ENCODE measurements at places on chromosomes 4 and X. TPM values are rescaled to one million over a fixed set of nuclear protein-coding genes. Genes with fewer than 3 reads are reported as not detected.

The SFRP2 gene
- not detected for total RNA-seq

The CT83 gene
- not detected for total RNA-seq

The PPP4R3C gene
- total RNA-seq = not detected

The PAGE4 gene
- not detected for total RNA-seq

Data from articular chondrocyte of knee joint (primary cell).